Hematopoietic multipotent progenitor cell treated with erythropoietin and hydrocortisone succinate and interleukin-3 and kit ligand, for 6 days (in vitro differentiated cells): ENCODE measurements at places on chromosomes 6 and 20.

GRCh38 chr6:80939480-80939879 lies 813.0 kb downstream of the TENT5A start:
- no peak for DNase-seq

- no peak for DNase-seq
Measured at GRCh38 chr6:119384444-119384843, 34.9 kb upstream of the MAN1A1 start.

- DNase-seq: no peak
Measured at GRCh38 chr6:97392735-97393134, 109.7 kb upstream of the MMS22L start.

- peak; percentile 78 for DNase-seq
Measured at GRCh38 chr6:56890683-56891429, 64.1 kb upstream of the BEND6 start.

DNA sequence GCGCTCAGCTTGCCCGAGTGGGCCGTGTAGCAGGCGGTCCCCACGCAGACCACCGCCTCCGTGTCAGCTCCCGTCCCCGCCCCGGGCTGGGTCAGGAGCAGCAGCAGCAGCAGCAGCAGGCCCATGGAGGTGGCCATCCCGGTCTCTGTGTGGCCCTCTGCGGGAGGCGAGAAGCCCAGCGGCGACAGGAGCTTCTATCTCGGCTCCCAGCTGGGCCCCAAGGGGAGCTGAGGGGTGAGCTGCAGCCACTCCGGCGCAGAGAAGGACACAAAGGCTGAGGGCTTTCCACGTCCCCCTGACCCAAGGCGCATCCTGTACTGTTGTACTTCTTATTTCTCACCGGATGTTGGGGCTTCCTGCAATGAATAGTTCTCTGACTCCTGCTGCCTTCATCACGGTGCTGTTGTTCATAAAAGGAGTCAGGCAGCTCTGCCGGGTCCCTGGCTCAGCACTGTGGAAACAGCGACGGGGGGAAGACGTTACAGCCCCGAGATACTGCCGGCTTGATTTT lies at the start of gene CD93:
TSS of gene CD93 (minus strand) at position 269 of the 511 bp plus-strand sequence. CDS start at position 137, 132 bp downstream.
- peak; percentile 31 for DNase-seq

DNA sequence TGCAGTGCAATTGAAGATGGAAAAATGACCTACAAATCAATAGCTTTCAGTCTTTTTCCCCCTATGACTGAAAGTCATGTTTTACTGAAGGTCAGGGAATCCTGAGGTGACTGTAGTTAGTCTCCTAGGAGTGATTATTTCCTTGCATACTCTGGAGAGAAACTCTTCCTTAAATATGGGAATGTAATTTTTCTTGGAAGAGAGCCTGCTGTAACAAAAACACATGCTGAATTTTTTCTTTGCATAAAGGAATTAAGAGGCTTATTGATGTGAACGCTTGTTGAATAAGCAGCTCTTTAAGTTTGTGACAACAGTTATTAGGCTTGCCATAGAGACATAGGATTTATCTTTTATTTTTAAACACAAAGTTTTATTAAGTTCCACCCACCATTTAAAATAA lies 64.5 kb downstream of the ELOVL2 start:
- no peak for DNase-seq

GRCh38 chr6:707576-708236 lies 14.8 kb upstream of the EXOC2 start:
- no peak for DNase-seq

- DNase-seq: no peak
Measured at GRCh38 chr20:21513881-21514540, at the start of gene NKX2-2. Gene NKX2-2 (minus strand): TSS chr20:21514064. CDS start chr20:21513669, 395 bp downstream.

GRCh38 chr6:42142118-42142835 lies at the start of gene C6orf132:
Gene C6orf132 (minus strand): TSS chr6:42142620. CDS start chr6:42142444, 176 bp downstream.
- no peak for DNase-seq

- no peak for DNase-seq
Measured at GRCh38 chr6:16751251-16751946, 9.9 kb downstream of the ATXN1 start.

DNA sequence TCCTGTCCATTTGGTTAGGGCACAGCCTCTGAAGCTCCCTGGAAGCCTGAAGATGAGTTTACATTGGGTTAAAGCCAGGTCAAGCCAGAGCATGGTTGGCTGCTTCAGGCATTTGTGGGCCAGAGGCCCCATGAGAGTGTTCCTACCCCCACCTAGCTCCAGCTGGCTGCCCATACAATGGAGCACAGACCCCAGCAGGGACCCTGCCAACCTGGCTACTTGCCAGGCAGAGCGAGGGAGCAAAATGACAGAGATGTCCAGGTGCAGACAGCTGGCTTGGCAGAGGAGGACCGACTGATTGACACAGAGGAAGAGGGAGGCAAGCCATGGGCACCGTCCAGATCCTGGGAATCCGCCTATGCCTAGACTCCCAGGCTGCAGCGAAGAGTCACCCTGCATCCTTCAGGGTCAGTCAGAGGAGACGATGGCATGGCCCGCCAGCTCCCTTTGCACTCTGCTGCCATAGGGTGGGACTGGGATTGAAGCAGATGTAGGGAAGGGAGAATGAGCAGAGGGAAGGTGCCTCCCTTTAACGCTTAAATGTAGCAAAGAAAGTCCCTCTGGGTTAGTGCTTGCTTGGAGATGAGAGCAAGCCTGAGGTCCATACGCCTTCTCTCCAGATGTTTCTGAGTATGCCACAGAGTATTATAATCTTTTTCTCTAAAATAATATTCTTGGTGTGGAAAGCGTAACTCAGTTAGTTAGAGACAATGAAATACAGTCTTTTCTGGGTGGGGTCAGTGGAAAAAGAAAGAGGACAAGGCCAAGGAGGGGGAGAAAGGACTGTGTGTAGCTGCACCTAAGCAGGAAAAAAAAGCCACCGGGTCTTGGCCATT lies 77.6 kb upstream of the FYN start:
- DNase-seq: no peak

GRCh38 chr6:16121339-16121738 lies 7.5 kb upstream of the MYLIP start:
- DNase-seq: no peak

DNA sequence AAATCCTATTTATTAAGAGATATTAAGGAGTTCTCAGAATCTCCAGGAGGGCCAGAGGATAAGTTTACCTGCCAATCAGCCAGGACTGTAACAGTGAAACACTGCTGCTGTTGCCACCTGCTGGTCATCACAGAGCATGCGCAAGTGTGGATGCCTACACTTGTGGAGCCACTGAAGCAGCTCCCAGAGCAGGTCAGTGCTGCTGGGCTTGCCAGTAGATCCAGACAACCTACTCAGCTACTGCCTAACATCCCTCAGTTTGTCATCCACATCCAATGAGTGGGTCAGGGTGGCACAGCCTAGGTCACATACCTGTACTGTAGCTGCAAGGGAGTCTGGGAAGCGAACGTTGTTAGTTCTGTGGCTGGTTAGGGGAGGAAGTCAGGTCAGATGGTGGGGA lies 18.3 kb upstream of the NHSL1 start:
- DNase-seq: peak; percentile 81

DNA sequence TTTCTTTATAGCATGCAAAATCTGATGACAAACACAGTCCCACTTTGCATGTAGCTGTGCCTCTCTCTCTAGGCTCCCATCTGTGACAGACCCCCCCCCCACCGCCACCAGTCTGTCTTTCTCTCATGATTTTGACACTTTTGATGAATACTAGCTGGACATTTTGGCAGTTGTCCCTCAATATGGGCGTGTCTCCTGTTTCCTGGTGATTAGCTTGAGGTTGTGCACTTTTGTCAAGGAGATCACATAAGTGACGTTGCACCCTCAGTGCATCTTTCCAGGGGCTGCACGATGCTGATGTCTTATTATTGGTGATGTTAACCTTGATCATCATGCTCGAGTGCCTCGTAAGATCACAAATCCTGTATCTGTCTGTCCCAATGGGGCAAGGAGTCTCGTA lies 155.1 kb downstream of the EYA2 start:
- peak; percentile 90 for DNase-seq

DNA sequence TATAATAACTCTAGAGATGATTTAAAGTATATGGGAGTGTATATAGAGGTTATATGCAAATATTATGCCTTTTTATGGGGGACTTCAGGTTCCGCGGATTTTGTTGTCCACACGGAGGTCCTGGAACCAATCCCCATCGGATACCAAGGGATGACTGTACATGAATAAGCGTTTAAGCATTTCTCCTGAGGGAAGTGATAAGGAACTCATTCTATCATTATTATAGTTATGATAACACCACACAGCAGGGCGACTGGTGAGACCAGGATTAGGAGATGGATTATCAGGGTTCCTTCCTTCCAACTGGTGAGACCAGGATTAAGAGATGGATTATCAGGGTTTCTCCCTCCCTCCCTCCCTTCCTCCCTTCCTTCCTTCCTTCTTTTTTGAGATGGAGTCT lies 6.6 kb downstream of the ECI2 start:
- no peak for DNase-seq

GRCh38 chr20:13111249-13111911 lies 102.6 kb downstream of the SPTLC3 start:
- DNase-seq: no peak

- DNase-seq: no peak
Measured at GRCh38 chr6:2961506-2961905, 9.9 kb downstream of the SERPINB6 start.

GRCh38 chr20:45419188-45420091 lies 3.5 kb downstream of the PIGT start:
- peak; percentile 68 for DNase-seq

DNA sequence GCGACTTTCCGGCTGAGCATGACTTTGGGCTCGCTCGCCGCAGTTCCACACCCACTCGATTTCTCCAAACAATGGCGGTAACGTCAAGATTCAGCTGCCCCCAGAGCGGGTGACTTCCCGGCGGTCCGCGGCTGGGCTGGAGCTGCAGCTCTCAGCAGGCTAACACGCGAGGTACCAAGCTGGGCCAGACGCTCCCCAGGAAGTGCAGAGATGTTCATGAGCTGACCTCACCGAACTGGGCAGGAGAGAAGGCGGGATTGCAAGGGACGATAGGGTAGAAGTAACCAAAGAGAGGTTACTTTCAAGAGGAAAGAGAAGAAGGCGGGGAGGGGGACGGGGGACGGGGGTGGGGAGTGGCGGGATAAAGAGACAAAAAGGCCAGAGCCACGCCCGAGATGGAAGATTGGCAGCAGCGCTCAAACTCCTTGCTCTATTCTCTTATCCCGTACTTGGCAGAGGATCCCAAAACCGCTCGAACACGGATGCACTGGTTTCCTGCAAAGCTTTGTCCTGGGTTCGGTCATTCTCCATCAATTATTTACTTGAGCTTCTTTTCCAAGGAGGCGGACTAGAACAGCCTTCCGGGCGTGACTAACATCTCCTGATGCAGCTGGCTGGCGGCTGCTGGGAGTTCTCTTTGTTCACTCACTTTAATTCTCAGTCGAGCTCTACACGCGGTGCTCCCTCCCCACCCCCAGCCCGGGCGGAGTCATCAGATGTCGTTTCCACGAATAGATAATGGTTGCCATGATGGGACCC lies at the start of gene MTCL3:
TSS of gene MTCL3 (minus strand) at position 626 of the 759 bp plus-strand sequence.
- no peak for DNase-seq

GRCh38 chr6:127561660-127562059 lies 15.3 kb upstream of the C6orf58 start:
- no peak for DNase-seq

GRCh38 chr6:129447198-129447565 lies 262.8 kb downstream of the ARHGAP18 start:
- no peak for DNase-seq

DNA sequence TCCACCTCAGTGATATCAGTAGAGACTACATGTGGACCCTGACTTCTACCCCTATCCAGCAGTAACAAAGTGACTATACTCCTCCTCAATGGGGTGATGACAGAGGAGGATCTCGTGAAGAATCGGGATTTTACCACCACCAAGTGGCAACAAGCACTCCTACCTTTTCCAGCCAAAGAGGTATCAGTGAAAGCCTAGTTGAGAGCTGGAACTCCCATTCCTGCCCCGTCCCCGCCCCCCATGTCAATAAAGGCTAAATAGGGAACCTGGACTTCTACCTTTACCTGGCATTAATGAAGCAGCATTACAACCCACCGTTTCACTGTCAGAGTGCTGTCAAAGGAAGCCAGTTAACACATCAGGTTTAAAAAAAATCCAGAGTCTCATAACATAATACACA lies 45.3 kb downstream of the RNF24 start:
- DNase-seq: no peak

DNA sequence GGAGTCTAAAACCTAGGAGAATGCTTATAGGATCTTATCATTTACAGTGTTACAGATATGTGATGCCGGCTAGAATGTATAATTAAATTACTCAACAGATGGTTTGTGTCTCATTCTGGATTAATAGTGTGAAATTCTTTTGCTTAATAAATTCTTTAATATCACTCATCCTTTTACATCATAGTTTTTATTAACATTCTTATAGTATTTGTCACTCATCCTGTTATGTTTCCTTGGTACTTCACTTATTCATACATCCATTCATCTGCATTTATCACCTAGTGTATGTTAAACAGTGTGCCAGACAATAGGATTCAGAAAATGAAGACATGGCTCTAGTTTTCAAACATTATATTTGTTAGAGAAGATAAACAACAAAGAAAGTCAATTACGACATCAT lies 468.7 kb downstream of the FRK start:
- DNase-seq: no peak

DNA sequence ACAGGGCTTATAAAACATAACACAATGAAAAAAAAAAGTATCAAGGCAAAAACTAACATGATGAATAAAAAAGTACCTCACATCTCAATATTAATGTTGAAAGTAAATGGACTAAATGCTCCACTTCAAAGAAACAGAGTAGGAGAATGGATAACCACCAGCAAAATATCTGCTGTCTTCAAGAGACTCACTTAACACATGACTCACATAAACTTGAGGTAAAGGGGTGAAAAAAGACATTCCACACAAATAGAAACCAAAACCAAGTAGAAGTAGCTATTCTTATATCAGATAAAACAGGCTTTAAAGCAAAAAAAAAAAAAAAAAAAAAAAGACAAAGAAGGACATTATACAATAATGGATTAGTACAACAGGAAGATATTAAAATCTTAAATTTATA lies 86.9 kb downstream of the TBC1D32 start:
- no peak for DNase-seq

GRCh38 chr6:151370509-151371078 lies 20.8 kb downstream of the ZBTB2 start:
- no peak for DNase-seq

DNA sequence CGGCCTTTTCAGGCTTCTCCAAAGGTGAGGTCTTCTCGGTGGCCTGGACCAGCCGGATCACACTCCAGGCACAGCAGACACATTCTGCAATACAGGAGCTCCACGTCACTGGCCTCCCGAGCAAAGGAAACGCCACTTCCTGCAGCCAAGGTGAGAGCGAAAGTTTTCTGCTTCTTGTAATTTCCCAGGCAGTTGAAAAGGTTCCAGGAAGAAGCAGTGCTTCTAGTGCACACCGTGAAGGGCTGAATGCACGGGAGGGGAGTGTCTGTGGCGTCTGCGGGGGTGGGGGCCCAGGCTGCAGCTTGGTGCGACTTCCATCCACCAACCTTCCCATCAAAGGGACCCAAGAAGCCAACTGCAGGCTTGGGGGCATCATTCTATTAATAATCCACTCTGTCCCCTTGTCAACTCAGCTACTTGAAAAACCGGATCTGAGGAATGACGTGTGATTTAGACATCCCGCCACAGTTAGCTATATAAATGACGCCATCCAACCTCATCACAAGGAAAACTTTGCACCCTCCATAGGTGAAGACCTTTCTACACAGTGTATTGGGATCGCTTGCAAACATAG lies 61.1 kb downstream of the NFATC2 start:
- DNase-seq: no peak

- no peak for DNase-seq
Measured at GRCh38 chr20:59748619-59749191, 144.4 kb downstream of the PHACTR3 start.
